ENCODE measurements at places on chromosomes 12 and 14.

GRCh38 chr14:23942587-23942986, 11.0 kb upstream of the DHRS4 start:
- DNase-seq: no peak

GRCh38 chr12:102372087-102372486, 108.3 kb downstream of the IGF1 start:
- no peak for DNase-seq

DNA sequence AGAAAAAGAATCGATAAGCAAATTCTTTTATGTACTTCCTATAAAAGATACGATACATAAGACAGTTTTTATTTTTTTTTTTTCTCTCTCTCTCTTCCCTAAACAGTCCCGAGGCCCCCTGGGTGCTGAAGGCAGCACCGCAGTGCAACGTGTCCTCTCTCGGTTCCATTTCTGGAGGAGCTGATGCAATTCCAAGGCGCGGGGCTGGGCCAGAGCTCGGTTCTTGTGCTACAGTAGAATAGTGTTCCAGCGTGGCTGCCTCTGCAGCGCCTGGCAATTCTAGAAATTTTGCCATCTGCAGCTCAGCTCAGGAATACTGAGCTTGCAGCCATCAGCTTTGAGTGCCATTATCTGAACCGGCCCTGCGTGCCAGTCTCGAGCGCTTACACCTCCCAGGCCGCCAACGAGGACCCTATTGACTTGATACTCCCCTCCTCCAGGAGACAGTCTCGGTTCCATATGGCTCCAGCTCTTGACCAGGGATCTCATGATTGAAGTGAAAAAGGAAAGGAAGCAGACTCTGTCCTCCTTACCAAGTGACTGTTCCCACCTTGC, 630 bp downstream of the ALDH1L2 start:
- peak; percentile 57 for DNase-seq

- DNase-seq: no peak
Observed at GRCh38 chr12:92921877-92922276, 7.2 kb downstream of the EEA1 start.

DNA sequence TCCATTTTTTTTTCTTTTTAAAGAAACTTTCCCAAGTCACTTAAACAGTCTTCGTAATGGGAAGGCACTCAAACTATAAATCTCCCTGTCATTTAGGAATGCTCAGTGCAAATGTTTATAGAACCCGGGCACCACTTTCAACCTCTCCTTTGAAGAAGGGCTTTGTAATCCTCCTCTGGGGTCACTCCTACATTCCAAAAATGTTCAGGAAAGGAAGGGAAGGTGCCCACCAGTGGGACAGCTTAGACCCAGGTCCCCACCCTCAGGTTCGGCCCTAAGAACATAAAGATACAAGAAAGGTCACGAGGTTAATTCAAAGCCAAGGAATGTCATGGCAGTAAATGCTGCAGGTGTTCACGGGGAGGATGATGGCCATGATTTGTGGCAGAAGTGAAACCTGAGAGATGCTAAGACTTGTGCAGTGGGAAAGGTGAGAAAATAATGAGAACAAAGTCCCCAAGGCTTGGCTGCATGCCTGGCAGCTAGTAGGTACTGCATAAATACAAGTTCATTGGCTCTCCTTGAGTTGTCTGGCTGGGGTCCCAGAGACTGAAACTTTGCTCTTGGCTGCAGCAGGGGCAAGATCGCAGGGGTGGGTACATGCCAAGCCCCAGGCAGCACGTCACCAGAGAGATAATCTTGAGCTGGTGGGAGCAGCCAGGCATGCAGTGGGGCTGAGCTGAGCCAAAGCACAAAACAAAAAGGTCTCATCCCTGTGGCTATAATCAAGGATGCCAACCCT, 21.1 kb downstream of the KRT18 start:
- DNase-seq: no peak

DNA sequence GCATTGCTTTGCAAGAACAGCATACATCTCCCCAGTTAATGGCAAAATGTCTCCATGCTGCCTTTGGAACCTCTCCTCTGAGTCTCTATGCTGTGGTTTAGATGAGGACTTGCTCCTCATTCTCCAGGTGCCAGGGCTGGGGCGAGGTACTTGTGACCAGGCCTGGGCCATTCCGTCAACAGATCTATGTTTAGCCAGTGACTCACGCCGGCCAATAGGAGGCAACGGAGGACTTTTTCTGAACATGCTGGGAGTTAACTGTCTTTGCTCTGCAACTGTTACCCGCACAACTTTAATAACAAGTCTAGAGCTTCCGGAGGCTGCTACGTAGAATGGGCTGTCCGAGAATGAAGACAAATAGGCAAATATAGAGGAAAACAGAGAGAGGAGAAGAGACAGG, 214.2 kb downstream of the GLT1D1 start:
- no peak for DNase-seq
